ENCODE measurements at places on chromosomes 13 and 19. TPM values are rescaled to one million over a fixed set of nuclear protein-coding genes. Genes with fewer than 3 reads are reported as not detected.
A peak's percentile ranks its signal among the peaks of the same experiment; 100 is the strongest.

DNA sequence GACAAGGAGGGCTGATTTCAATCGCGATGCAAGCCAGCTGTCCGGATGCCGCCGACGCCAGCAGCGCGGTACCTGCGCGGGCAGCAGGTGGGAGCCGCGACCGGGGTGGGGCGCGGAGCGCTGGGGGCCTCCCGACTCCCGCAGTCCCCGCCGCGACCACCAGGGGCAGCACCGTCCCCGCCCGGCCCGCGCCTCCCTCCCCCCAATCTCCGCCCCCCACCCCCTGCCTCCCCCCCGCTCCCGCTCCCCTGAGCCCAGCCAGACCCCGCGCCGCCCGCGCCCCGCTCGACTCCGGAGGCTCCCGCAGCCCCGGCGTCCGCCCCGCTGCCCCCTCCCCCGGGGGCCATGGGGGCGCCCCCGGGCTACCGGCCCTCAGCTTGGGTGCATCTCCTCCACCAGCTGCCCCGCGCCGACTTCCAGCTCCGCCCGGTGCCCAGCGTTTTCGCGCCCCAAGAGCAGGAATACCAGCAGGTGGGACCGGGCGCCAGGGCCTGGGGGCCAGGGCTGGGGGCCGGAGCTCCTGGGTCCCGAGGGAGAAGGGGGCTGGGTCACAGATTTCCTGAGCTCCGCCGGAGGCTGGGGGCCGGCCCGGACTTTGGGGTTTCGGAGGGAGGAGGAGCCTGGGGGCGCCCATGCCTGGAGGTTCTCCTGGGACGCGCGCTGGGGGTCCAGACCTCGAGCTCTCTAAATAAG is at the start of gene TTYH1:
TTYH1 (plus strand) TSS at position 257 of the 693 bp plus-strand sequence; CDS start at position 346, 89 bp downstream.
- H3K4me1 ChIP-seq: peaks cover 10% of the 10 kb centered on the region
- H3K36me3 ChIP-seq: no peaks in the 10 kb centered on the region
- no peak within 1 kb of the TSS for H3K4me3 ChIP-seq
- H3K27me3 ChIP-seq: peaks cover 27% of the 10 kb centered on the region
- no peak for DNase-seq

- no peaks in the 10 kb centered on the region for H3K36me3 ChIP-seq
- H3K27me3 ChIP-seq: no peaks in the 10 kb centered on the region
- no peaks in the 10 kb centered on the region for H3K4me1 ChIP-seq
Observed at GRCh38 chr13:70960841-70961443, 852.7 kb upstream of the KLHL1 start.

DNA sequence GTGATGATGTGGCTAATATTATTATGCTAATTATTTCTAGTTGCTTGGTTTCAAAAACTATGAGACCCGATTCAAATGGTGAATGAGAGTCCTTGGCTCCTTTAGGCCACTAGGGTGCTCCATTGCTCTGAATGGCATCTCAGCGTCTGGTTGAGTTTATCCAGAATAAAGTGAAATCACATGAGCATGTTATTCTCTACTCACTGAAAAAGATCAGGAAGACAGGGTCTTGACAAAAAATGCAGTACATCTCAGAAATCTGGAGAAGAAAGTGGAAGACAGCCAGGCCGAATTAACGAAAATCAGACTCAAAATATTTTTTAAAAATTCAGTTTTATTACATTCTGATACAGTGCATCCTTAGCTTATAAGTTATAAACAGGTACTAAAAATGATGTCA is 516.2 kb downstream of the MYO16 start:
- DNase-seq: no peak
- no peak overlapping the region for H3K4me3 ChIP-seq
- H3K36me3 ChIP-seq: no peaks in the 10 kb centered on the region
- no peak overlapping the region for H3K27ac ChIP-seq
- peaks cover 53% of the 10 kb centered on the region for H3K27me3 ChIP-seq

GRCh38 chr13:101880581-101880980 is 428.1 kb downstream of the ITGBL1 start:
- no peaks in the 10 kb centered on the region for H3K36me3 ChIP-seq
- H3K27ac ChIP-seq: no peak overlapping the region
- no peak for DNase-seq
- no peaks in the 10 kb centered on the region for H3K27me3 ChIP-seq
- no peak overlapping the region for H3K4me3 ChIP-seq

Gene CYP2A7
- total RNA-seq: not detected

DNA sequence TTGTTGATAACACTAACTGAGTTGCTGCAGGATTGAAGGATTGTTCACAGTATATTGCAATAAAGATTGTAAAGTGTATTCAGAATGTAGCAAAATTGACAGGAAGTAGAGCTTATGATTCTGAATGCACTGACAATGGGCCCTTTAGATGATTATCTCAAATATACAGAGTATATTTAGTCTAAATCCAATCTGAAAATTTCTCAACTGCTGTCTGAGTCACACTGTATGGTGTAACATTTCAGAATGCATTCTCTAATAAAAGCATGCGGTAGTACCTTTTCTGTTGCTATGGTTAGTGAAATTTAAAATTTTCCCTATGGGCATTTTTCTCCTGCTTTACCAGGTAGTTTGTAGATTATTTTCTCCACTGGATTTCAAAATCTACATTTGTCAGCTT is 365.2 kb downstream of the PCDH17 start:
- no peak for DNase-seq
- no peaks in the 10 kb centered on the region for H3K27me3 ChIP-seq
- no peaks in the 10 kb centered on the region for H3K36me3 ChIP-seq
- no peak overlapping the region for H3K27ac ChIP-seq

Gene ZNF585A
- total RNA-seq: 8.3 TPM

DNA sequence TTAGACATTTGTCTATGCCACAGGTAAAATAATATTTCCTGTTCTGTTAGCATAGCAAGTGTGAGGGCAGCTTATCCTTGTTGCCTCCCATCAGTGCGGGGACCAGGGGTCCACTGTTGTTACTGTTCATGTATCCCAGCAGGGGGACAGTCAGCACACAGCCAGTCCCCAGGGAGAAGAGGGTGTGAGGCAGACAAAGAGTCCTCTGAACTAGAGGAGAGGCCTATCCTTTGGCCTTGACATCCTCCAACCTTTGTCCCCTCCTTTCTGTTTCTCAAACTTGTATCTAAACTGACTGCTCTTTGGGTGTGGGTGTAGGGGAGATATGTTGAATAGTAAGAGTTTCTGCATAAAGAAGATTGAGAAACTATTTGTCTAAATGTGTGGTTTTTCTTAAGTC is 2.9 kb upstream of the GPR18 start:
- peaks cover 72% of the 10 kb centered on the region for H3K4me1 ChIP-seq
- no peak overlapping the region for H3K4me3 ChIP-seq
- H3K27me3 ChIP-seq: no peaks in the 10 kb centered on the region
- H3K27ac ChIP-seq: no peak overlapping the region
- no peak for DNase-seq

DNA sequence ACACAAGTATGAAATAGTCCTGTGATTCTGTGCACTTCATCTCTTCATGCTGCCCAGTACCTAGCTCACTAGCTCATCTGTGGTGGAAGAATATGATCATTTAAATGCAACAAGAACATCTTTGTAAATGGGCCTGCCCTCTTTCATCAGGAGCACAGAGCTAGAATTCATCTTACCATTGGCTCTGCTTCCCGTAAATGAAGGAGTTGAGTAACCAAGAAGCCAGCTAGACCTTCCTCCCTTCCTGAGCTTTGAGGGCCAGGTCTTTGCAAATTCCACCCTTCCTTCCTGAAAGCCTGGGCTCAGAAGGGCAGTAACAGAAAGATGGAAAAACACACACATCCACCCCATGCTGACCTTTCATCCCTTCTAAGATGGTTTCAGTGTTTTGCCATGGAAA is 82.0 kb downstream of the FRY start:
- H3K27me3 ChIP-seq: no peaks in the 10 kb centered on the region
- no peak for DNase-seq
- peaks cover 18% of the 10 kb centered on the region for H3K4me1 ChIP-seq
- no peaks in the 10 kb centered on the region for H3K36me3 ChIP-seq

GRCh38 chr19:38707512-38708114 is 36.7 kb downstream of the CAPN12 start:
- peaks cover 82% of the 10 kb centered on the region for H3K36me3 ChIP-seq
- H3K27ac ChIP-seq: peak overlapping the region; percentile 80
- H3K4me1 ChIP-seq: peaks cover 46% of the 10 kb centered on the region
- H3K27me3 ChIP-seq: no peaks in the 10 kb centered on the region

Gene NDFIP2
- 19.9 TPM for total RNA-seq

Gene TUBB4A
- 15.8 TPM for total RNA-seq

Gene ZNF726
- 6.9 TPM for total RNA-seq

DNA sequence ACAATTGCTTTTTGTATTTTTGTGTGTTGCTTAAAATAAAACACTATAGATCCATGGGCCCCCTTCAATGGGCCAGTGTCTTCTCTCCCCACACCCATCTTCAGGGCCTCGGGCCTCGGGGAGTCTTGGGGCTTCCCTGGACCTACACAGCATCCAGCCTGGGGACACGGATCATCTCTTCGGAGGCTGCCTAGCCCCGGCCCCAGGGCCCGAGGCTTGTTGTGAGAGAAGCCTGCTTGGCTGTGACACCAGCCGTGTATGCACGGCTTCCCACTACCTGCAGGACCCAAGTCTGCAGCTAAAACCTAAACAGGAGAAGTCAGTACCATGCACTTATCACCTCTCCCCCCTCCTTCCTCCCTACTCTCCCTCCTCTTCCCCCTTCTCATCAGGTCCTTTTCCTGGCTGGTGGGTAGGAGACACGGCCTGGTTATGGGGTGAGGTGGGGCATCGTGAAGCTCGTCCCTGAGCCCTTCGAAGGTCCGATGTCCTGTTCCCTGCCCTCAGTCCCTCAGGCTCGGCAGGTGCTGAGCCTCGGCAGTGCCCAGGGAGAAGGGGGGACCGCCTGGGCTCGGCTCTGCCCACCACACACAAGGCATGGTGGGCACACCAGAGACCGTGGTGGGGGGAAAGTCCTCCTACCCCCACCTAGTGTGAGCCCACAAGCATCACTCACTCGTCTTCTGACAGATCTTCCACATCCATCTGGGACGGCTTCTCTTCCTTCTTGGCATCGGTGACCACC is 9.5 kb downstream of the C13orf46 start:
- no peak overlapping the region for H3K4me3 ChIP-seq
- no peak overlapping the region for H3K27ac ChIP-seq
- H3K27me3 ChIP-seq: no peaks in the 10 kb centered on the region
- peak; percentile 49 for DNase-seq
- H3K36me3 ChIP-seq: no peaks in the 10 kb centered on the region

DNA sequence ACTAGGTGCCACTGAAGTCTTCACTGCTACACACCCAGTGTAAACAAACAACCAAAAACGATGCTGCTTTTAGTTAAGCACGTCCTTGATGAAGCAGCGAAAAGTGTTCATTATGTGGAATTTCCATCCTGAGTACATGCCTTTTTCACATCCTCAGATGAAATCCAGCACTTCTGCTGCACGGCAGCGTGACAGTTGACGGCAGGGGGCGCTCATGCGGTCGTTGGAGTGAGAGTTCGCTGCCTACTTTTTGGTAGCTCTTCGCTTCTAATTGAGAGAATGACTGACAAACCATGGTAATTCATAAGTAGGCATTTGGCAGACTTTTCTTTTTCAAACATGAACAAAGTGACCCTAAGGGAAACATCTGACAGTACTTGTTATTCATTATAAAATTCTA is 1124.9 kb downstream of the EFNB2 start:
- no peak overlapping the region for H3K4me3 ChIP-seq
- H3K27me3 ChIP-seq: no peaks in the 10 kb centered on the region
- H3K36me3 ChIP-seq: no peaks in the 10 kb centered on the region
- no peaks in the 10 kb centered on the region for H3K4me1 ChIP-seq
- peak; percentile 75 for DNase-seq
- no peak overlapping the region for H3K27ac ChIP-seq

DNA sequence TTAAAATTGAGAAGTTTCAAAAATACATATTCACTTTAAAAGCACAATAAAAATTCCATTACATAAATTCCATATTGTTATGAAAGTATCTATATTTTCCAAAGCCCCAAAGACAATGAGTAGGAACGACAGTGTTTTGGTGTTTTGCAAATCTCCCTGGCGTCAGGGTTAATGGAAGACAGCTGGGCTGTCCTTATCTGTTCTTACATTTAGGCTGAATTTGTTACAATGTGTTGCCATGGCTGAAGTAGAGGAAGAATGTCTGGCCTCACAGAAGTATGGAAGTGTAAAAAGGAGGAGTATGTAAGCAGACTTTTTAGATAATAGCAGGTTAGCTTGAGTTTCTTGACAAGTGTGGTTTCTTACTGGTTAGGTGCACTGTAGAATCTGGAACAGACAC is 124.4 kb upstream of the SPATA13 start:
- no peak overlapping the region for H3K4me3 ChIP-seq
- DNase-seq: no peak
- H3K27me3 ChIP-seq: no peaks in the 10 kb centered on the region

GRCh38 chr19:44072543-44073401 is 813 bp downstream of the ZNF284 start:
- no peak overlapping the region for H3K27ac ChIP-seq
- no peak for DNase-seq
- peaks cover 19% of the 10 kb centered on the region for H3K4me1 ChIP-seq
- H3K4me3 ChIP-seq: peak overlapping the region; percentile 61

DNA sequence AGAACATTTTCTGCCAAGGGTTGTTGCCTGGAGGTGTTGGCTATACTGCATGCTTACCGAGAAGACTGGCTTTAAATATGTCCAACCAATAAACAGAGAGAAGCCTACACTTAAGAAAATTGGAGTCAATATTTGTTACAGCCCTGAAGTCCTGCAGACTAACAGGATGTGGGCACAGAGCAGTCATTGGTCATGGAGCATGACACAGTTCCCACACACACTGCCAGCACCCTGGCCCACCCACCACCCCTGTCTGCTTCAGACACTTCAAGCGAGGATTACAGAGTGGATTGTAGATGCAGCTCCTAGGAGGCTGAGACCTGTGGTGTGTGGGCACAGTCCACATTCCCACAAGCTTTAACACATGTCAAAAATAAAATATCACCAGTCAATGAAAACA is 21.0 kb upstream of the SERP2 start:
- H3K27me3 ChIP-seq: no peaks in the 10 kb centered on the region
- no peaks in the 10 kb centered on the region for H3K4me1 ChIP-seq
- H3K4me3 ChIP-seq: no peak overlapping the region
- no peaks in the 10 kb centered on the region for H3K36me3 ChIP-seq
- H3K27ac ChIP-seq: no peak overlapping the region

Gene FSD1
- 1.9 TPM for total RNA-seq

DNA sequence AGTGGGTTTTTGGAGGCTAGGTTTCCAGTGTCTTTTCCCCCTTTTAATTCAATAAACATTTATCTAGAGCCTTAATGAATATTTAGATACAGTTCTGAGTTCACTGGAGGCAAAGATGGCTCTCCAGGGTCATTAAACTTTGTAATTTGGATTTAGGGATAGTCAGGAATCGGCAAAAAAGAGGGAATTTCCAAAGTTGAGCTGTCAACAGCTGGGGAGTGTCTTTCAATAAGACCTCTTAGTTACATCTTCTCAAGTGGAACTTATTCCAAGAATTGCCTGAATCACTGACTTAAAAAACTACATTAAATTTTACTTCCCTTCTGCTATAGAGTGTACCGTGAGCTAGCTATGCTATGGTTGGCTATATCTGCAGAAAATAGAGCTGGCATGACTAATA is 2.0 kb downstream of the LRCH1 start:
- peak overlapping the region; percentile 76 for H3K27ac ChIP-seq
- H3K4me3 ChIP-seq: peak overlapping the region; percentile 76
- peaks cover 17% of the 10 kb centered on the region for H3K4me1 ChIP-seq
- H3K27me3 ChIP-seq: no peaks in the 10 kb centered on the region
- no peaks in the 10 kb centered on the region for H3K36me3 ChIP-seq

Gene TMTC4
- 16.6 TPM for total RNA-seq

Data from spleen (tissue), 13 donors.